ENCODE measurements at places on chromosomes 3 and 15.
A peak's percentile ranks its signal among the peaks of the same experiment; 100 is the strongest.

DNA sequence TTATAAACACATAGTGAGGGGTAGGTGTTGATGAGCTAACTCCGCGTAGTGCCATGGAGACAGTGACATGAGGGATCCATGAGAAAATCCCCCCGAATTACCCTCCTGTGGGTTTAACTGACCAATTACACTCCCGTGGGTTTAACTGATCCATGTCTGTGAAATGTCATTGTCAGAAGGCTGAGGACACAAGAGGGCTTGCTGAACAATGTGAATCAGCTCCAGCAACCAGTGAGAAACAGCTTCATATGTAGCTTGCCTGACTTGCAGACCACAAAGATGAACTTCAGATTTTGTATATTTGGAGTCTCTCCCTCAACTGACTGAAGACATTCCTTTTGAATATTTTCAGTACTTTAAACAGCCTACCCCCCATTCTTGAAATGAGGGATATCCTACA lies 144.9 kb downstream of the FBN1 start:
- DNase-seq = peak; percentile 30

- no peak for DNase-seq
Measured at GRCh38 chr15:68470049-68470742, 38.2 kb upstream of the ITGA11 start.

DNA sequence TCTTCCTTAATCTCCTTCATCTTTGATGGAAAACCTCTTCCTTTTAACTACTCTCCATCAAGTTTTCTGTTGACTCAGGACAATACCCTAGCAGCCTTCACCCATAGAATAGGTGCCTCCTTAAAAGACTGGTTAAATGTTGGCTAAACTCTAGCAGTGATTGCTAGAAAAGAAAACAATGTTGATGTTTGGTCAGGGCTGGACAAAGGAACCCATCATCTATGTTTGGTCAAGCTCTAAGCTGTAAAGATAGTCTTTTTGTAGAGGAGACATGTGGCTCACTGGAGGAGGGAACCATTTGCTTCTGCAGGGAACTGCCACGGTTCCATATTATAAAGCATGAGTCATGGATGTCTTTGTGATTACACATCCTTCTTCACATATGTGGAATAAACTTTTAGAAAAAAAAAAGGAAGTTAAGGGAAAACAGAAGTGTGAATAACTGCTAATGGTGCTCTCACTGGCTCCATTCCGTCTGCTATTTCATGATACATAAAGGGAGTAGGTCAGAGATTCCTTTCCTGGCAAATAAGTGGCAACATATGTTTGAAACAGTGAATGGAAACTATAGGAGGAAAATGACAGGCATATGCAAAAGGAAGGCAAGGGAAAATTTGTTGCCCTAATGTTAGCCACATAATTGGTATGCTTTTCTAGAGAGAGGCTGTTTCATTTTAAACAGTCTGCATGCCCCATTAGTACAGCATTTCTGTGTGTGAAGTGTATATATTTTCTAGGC lies 78.2 kb downstream of the CMSS1 start:
- peak; percentile 92 for DNase-seq

GRCh38 chr15:68510558-68510957 lies 68.2 kb upstream of the CORO2B start:
- no peak for DNase-seq

DNA sequence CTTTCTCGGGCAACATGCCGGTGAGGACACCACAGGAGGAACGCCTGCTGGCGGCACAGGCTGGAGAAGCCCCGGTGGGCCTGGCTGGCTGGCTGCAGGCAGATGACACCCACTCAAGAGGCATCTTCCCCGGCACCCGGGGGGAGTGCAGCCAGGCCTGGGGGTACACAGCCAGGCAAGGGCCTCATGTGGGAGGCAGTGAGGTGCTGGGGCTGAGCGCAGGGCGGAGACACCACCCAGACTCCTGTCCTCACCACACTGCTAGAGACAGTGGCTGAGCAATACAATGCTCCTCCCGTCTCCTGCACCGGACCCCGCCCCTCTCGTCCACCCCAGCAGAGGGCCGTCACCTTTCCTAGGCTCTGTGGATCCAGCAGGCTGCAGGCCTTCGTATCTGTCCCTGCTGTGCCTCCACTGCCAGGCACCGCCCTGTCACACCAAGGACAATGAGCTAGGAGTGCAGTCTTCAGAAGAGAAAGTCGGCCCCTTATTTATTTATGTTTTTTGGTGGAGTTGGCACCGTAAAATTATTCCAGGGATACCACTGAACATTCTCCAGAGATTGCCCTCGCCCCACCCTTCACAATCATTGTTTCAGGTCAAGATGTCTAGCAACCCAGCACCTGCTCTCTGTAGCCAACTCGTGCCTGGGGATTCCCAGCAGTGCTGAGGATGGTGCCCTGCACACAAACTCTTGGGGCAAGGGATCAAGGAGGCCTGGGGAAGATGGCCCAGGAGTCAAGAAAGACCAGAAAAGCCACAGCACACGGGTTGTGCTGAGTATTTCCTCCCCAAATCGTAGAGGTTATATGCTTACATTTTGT lies 129.1 kb downstream of the ATP10A start:
- DNase-seq = no peak

- peak; percentile 11 for DNase-seq
Measured at GRCh38 chr15:80660119-80660518, 35.0 kb upstream of the ABHD17C start.

Data from HFFc6 (cell line).